Activated B cell treated with CpG ODN at 0.5 μM for 24 hours (primary cell): ENCODE measurements at places on chromosomes 3 and 15. TPM values are rescaled to one million over a fixed set of nuclear protein-coding genes. Genes with fewer than 3 reads are reported as not detected.
A peak's percentile ranks its signal among the peaks of the same experiment; 100 is the strongest.

DNA sequence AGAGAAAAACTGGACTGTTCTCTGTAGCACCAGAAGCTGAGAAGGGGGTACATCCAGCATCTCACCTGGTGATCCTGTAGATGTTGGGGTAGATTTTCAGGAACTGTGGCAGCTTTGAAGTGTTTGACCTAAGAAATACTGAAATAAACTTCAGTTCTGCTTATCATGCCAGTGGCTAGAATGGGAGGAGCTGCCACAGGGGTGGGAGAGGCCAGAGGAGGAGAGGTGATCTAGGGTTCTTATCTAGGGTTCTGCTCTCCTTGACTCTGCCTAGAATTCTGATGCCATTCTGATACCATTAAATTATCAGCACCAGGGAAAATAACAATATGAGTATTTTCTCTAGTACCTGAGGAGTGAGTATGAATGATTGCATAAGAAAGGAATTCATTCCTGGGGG is 10.2 kb upstream of the CPOX start:
- no peak overlapping the region for H3K4me3 ChIP-seq
- peaks cover 9% of the 10 kb centered on the region for H3K27me3 ChIP-seq
- DNase-seq, result no peak
- no peak overlapping the region for H3K27ac ChIP-seq
- no peaks in the 10 kb centered on the region for H3K4me1 ChIP-seq

Gene KNG1
- total RNA-seq, result not detected in 2 replicates

DNA sequence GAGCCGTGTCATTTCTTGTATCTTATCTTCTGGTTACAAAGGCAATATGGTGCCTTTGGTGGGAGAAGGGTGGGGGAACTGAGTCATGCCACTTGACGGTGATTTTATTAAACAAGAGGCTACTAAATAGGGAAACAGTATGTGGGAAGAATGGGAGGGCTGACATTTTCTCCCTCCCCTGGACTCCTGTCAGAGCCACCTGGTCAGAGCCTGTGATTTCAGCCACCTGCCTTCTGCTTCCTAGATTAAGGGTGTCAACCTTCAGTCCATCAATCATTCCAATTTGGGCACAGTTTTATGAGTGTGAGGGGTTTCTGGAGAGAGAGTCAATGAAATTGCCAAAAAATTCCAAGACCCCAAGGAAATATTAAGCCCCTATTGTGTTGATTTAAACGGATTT is 87.4 kb downstream of the CHDH start:
- DNase-seq, result no peak
- H3K27ac ChIP-seq, result no peak overlapping the region
- no peaks in the 10 kb centered on the region for H3K27me3 ChIP-seq
- no peak overlapping the region for H3K4me3 ChIP-seq
- H3K4me1 ChIP-seq, result peaks cover 6% of the 10 kb centered on the region

DNA sequence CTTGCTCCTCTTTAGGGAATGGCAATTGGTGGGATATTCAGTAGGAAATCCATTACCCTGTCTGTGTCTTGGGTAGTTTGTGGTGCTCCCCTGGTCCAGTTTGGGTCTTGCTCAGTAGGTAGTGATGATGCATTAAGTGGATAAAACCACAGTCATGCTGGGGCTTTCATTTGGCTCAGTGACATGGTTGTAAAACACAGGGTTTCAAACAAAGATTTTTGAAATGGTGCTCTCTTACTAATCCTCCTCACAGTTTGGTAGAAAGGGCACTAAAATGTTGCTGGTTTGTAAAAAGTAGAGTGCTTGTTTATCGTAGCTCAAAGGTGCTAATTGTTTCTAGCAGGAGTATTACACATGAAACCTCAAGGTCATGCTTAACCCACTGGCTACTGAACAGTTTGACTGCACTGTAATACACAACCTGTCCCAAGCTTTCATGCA is 22.9 kb downstream of the BBX start:
- H3K4me3 ChIP-seq, result no peak overlapping the region
- no peak overlapping the region for H3K27ac ChIP-seq
- H3K27me3 ChIP-seq, result no peaks in the 10 kb centered on the region
- DNase-seq, result no peak
- H3K4me1 ChIP-seq, result peaks cover 14% of the 10 kb centered on the region

Gene CFAP161
- total RNA-seq, result 0.18 TPM in 1 of 2 replicates, not detected in the other

Gene SPTBN5
- 0.78 and 1.1 TPM in 2 replicates for total RNA-seq

Gene NR2E3
- total RNA-seq, result not detected in 2 replicates

Gene SLC12A8
- 0.58 and 0.81 TPM in 2 replicates for total RNA-seq

GRCh38 chr3:132730891-132731580 is 8.8 kb upstream of the NPHP3 start:
- H3K36me3 ChIP-seq, result no peaks in the 10 kb centered on the region
- H3K27me3 ChIP-seq, result peaks cover 10% of the 10 kb centered on the region
- H3K27ac ChIP-seq, result no peak overlapping the region
- DNase-seq, result no peak

Gene ITIH4
- 15.4 and 15.7 TPM in 2 replicates for total RNA-seq

Gene SOX14
- not detected in 2 replicates for total RNA-seq

Gene DLL4
- total RNA-seq, result 0.05 TPM in 1 of 2 replicates, not detected in the other

DNA sequence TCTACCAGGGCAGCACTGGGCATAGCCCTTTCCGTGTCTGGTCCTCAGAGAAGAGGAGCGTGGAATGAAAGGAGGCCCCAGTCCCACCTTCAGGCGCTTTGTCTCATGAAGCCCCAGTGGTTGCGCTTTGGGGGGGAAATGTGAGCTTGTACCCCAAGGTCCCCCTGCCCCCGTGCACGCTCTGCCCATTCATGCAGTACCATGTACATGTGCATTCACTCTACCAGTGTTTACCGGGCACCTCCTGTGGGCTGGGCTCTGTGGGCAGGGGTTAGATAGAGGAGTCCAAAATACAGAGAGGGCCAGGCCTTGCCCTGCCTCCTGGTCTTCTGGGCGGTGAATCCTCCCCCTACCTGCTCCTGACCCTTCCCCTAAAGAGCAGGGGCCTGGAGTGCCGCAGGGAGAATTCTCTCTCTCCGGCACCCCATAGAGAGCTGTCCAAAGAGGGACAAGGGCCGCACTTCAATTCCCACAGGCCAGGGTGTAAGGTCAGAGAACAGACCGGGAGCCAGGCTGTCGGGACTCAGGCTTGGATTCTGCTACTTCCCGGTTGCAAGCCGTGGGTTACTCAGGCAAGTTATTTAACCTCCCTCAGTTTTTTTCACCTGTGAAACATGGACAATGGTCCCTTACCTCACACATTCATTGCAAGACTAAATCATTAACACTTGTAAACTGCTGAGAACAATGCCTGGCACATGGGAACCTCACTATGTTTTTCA is 153.4 kb downstream of the MEGF11 start:
- peaks cover 19% of the 10 kb centered on the region for H3K27me3 ChIP-seq
- H3K4me1 ChIP-seq, result no peaks in the 10 kb centered on the region
- no peak overlapping the region for H3K4me3 ChIP-seq
- H3K27ac ChIP-seq, result no peak overlapping the region

DNA sequence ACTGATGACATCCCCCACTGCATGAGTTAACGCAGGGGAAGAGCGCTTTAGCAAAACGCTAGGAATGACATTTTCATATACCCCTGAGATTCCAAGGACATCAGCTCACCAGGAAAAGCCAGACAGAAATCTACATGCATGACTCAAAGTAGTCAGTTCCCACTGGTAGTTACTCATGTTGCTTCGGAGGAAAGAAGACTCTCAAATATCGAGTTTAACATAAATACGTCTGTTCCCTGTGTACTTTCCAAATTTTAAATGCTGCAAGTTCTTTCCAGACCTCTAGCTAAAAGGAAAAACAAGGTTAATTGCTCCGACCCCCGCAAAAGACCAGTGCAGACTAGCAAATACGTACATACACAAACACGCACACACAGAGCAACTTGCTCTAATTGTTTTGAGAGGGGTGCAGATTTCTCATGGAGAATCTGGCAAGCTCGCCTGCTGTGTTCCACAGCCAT is 115.4 kb upstream of the PRICKLE2 start:
- peaks cover 3% of the 10 kb centered on the region for H3K27me3 ChIP-seq
- H3K27ac ChIP-seq, result no peak overlapping the region
- no peak for DNase-seq
- H3K36me3 ChIP-seq, result no peaks in the 10 kb centered on the region
- no peak overlapping the region for H3K4me3 ChIP-seq

GRCh38 chr15:98647026-98647773 is 1.1 kb upstream of the IGF1R start:
- H3K4me3 ChIP-seq, result peak overlapping the region; percentile 83
- peaks cover 3% of the 10 kb centered on the region for H3K36me3 ChIP-seq
- peak overlapping the region; percentile 41 for H3K27ac ChIP-seq
- peak; percentile 69 for DNase-seq

GRCh38 chr3:48426401-48426909 is 3.4 kb downstream of the PLXNB1 start:
- peaks cover 5% of the 10 kb centered on the region for H3K4me1 ChIP-seq
- DNase-seq, result no peak
- peaks cover under 1% of the 10 kb centered on the region for H3K36me3 ChIP-seq
- H3K4me3 ChIP-seq, result no peak overlapping the region
- H3K27me3 ChIP-seq, result peaks cover 9% of the 10 kb centered on the region
- H3K27ac ChIP-seq, result no peak overlapping the region

Gene CYP11A1
- total RNA-seq, result not detected in 2 replicates

DNA sequence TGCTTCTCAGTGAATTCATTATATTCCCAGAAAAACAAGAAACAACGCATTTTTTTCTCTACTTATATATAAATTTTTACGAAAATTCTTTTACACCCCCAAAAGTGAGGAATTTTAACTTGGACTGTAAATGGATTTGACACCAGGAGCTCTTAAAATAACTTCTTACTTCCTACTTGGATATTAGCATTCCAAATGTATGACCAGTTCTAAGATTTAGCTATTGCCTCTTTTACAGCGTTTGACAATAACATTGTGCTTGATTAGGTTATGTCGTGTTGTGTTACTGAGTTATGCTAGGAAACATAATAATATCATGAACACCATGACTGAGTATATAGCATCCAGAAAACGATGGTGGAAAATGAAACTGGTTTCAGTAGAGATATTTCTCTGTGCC is 177.0 kb downstream of the CNTN6 start:
- H3K4me3 ChIP-seq, result no peak overlapping the region
- DNase-seq, result no peak
- H3K27ac ChIP-seq, result no peak overlapping the region
- H3K36me3 ChIP-seq, result no peaks in the 10 kb centered on the region

DNA sequence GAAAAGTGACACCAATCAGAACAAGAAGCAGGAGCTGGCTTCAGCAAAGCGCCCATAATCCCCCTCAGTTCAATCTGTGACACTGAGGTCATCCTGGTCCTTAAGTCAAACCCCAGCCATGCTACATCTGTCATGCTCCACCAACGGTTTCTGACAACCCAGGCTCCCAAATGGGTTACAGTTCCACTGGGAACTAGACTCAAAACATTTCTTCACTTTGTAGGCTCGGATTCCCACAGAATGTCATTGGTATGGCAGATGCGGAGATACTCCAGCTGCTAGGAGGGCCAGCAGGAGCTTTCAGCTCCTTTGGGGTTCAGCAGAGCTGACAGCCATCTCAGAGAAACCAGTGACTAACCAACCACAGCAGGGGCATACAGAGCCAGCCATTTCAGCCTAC is 48.9 kb downstream of the SUMF1 start:
- H3K27me3 ChIP-seq, result no peaks in the 10 kb centered on the region
- H3K4me3 ChIP-seq, result no peak overlapping the region
- H3K36me3 ChIP-seq, result peaks cover 43% of the 10 kb centered on the region
- peaks cover 8% of the 10 kb centered on the region for H3K4me1 ChIP-seq

GRCh38 chr3:120622457-120622856 is 26.3 kb downstream of the NDUFB4 start:
- H3K4me3 ChIP-seq, result no peak overlapping the region
- no peaks in the 10 kb centered on the region for H3K36me3 ChIP-seq
- no peak overlapping the region for H3K27ac ChIP-seq
- DNase-seq, result no peak

- H3K4me1 ChIP-seq, result no peaks in the 10 kb centered on the region
- DNase-seq, result no peak
- H3K36me3 ChIP-seq, result no peaks in the 10 kb centered on the region
- H3K27me3 ChIP-seq, result peaks cover 3% of the 10 kb centered on the region
- no peak overlapping the region for H3K4me3 ChIP-seq
- no peak overlapping the region for H3K27ac ChIP-seq
Observed at GRCh38 chr3:52167240-52167639, 13.0 kb upstream of the POC1A start.

Gene ECT2
- total RNA-seq, result 5.0 and 6.3 TPM in 2 replicates

Gene SH2D7
- total RNA-seq, result not detected in 2 replicates

DNA sequence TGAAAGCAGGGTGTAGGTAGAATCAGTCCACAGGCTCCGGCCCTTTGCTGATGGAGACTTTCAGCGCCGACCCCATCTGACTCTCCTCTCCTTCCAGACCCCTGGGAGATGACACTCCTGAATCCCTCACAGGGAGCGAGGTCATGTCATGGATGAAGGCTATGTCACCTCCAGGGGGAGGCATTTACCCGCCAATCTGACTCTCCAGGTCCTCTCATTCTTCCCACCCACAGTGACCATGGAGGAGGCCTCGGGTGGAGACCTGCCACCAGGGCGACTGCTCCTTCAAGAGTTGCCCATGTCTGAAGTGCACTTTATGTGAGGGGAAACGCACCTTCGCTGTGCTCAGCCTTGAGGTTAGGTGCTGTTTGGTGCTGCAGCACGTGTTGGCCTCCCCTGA is 112.7 kb downstream of the KLF13 start:
- H3K27ac ChIP-seq, result no peak overlapping the region
- no peaks in the 10 kb centered on the region for H3K27me3 ChIP-seq
- no peak for DNase-seq
- H3K36me3 ChIP-seq, result no peaks in the 10 kb centered on the region
- no peak overlapping the region for H3K4me3 ChIP-seq
- peaks cover 87% of the 10 kb centered on the region for H3K4me1 ChIP-seq

DNA sequence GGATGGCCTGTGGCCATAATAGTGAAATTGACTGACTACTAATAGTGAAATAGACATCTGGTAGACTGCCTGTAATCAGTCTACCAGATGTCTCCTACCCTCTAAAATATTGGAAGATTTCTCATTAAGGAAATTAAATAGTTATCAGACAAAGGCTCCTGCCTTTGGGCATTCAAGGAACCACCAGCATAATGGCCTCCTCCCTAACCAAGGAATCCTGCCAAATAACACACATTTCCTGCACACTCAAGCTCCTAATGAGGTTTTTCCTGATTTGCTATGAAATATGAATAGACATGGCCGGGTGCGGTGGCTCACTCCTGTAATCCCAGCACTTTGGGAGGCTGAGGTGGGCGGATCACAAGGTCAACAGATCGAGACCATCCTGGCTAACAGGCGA is 14.6 kb downstream of the NUSAP1 start:
- no peaks in the 10 kb centered on the region for H3K27me3 ChIP-seq
- H3K36me3 ChIP-seq, result peaks cover 9% of the 10 kb centered on the region
- no peaks in the 10 kb centered on the region for H3K4me1 ChIP-seq

DNA sequence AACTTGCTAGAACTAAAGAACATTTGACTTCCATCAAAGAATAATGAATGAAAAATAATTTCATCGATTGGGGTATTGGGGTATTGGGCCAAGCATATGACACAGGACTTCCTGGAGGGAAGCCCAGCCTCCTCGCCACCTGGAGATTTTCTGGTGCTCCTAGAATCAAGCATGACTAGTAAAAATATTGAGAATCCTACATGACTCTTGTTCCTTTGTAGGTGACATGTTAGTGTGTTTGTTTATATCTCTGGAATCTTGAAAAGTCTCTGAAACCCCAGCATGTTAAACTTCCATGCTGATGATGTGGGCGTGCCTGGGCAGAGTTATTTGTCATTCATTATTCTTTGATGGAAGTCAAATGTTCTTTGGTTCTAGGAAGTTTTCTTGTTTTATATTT is 90.1 kb upstream of the EPHB3 start:
- DNase-seq, result no peak
- H3K27me3 ChIP-seq, result peaks cover 6% of the 10 kb centered on the region
- H3K4me3 ChIP-seq, result no peak overlapping the region
- no peak overlapping the region for H3K27ac ChIP-seq

GRCh38 chr3:40173227-40173721 is 136.2 kb upstream of the EIF1B start:
- no peaks in the 10 kb centered on the region for H3K36me3 ChIP-seq
- DNase-seq, result no peak
- H3K4me3 ChIP-seq, result no peak overlapping the region
- no peaks in the 10 kb centered on the region for H3K27me3 ChIP-seq

Gene BNC1
- total RNA-seq, result not detected in 2 replicates
